HTR-8/SVneo (cell line): ENCODE measurements at places on chromosomes 6 and 20.

DNA sequence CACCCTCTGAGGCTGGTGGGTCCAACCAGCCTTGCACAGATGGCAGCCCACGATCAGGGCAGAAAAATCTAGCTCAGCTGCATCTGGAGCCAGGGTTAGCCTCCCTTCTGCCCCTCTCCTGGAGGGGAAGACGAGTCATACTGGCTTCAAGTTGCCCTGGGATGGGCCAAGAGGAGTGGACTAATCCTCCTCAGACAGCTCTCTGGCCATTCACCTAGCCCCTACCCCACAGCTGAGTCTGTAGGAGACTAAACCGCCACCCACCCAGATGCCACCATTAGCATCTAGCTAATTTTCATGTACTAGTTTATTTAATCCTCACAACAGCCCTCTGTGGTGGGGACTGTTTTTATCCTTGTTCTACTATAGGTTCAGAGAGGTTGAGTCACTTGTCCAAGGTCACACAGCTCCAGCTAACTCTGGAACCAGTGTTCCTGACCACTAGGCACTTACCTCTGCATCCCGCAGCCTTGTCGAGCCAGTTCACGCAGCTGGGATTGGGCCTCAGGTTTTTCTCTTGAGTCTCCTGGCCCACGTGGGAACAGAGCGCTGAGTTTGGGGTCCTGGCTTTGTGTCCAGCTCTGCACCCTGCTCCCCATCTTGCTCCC is 48.5 kb upstream of the CCDC167 start:
- no peak for DNase-seq

GRCh38 chr6:32845384-32845884 is 1.6 kb upstream of the PSMB8 start:
- no peak for DNase-seq

DNA sequence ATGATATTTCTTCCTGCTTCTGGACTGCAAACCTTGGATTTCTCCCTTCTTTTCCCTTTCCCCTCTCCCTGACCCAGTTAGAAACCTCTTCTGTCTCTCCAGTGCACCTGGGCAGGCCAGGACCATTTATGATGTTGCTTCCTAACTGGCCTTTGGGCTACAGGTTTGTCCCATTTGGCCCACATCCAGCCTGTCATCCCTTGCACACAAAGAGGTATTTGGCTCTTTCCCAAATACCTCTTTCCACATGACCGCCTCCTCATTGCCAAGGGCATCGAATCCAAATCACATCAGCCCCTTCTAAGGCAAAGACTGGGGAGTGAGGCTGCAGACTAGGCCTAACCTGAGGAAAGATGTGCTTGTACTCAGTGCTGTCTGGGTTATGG is 13.6 kb downstream of the FGD2 start:
- DNase-seq: no peak

- DNase-seq: no peak
Observed at GRCh38 chr20:49225896-49226295, 6.7 kb downstream of the DDX27 start.

DNA sequence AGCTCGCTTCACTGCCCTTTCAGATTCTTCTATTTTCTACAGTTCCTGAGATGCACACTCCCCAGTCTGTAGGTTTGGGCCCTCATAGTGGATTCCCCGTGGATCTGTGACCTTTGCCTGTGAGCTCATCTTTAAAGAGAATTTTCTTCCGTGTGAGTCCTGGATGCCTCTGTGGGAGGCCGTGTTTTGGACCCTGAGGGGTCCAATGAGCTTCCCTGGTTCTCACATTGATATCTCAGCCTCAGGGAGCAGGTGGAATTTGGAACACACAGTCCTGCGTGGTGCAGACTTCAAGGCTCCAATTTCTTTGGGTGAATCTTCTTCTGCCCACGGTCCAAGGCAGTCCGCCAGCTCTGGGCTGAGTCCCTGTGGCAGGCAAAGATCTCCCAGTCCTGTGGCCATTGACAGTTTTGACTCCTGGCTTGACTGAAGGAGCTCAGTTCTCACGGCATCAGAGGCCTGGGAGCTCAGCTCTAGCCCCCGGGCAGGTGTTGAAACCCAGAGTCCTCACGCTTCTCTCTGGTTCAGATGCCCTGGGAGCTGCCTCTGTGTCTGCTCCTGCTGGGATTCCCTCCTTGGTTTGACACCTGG is 61.0 kb downstream of the PSMG4 start:
- DNase-seq: no peak

GRCh38 chr6:87724983-87725811 is 23.2 kb upstream of the AKIRIN2 start:
- no peak for DNase-seq

GRCh38 chr6:127635091-127635490 is 58.1 kb downstream of the C6orf58 start:
- no peak for DNase-seq

GRCh38 chr6:82363428-82364086 is at the start of gene TPBG:
Gene TPBG, plus strand, starts transcription at chr6:82363817. Its CDS starts 1,145 bp downstream, at chr6:82364962.
- DNase-seq: peak; percentile 44

DNA sequence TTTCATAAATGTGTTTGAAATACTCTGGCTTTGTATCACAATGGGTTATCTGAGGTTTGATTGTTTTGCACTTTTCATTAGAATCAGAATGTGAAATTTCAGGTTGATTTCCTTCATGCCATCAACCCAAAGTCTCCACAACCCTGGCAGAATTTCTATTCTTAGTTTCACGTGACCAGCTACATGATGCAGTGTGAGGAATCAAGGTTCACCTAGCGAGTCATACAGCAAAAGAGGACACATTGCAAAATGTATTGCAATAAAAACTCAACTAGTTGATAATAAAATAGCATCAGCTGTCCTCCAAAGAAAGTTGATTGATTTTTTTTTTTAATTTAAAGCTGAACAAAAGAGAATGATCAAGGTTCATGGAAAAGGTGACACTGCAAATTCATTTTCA is 2.2 kb downstream of the HAO1 start:
- DNase-seq: no peak

DNA sequence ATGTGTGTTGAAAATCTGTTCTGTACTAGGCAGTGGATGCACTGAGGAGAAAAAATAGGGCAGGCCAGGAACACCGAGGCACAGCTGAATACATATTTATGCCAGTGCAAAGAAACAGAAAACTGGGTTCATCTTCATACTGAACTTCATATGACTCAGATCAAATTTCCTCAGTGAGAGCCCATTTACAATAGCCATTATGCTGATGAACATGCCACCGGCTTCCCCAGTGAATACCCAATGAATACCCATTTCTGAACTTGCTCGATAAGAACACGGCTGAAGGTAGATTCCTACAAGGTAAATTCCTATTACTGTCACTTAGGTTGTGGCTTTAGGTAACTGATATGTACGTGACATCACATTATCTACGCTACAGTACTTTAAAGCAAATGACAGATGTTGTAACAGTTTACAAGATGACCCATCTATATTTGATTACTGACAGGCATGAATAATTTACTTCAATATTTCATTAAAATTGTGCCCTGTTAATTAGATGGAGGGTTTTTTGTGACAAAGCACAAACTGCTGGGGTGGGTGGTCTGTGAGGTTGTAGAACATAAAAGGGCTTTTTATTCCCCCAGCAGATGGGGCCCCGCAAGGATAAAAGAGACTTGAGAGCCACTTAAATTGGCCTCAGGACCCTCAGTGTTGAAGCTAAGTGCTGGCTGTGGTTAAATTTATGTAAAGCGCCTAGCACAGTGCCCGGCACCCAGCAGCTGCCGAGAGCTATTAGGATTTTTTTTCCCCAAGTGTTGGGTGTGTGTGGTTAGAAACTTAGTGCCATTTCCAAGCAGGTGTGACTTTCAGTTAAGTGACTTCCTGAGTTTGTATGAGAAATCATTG is 264.5 kb downstream of the CD83 start:
- DNase-seq: no peak

DNA sequence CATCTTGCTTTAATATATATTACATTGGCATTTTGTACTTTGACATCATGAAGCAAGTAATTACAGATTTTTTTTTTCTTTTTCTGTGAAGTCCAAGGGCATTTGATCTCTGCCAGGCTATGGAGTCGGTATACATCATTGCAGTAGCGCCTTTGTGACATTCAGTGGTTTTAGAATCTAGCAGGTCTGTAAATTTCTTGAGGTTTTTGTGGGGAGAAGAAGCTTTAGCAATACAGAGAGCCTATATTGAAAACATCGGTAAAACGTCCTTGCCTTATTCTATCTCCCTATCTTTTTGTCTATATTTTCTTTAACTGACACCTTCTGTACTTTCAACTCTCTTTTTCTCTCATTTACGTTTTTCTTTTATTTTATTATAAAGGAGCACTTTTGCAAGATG is 47.2 kb downstream of the DUSP22 start:
- DNase-seq: no peak

DNA sequence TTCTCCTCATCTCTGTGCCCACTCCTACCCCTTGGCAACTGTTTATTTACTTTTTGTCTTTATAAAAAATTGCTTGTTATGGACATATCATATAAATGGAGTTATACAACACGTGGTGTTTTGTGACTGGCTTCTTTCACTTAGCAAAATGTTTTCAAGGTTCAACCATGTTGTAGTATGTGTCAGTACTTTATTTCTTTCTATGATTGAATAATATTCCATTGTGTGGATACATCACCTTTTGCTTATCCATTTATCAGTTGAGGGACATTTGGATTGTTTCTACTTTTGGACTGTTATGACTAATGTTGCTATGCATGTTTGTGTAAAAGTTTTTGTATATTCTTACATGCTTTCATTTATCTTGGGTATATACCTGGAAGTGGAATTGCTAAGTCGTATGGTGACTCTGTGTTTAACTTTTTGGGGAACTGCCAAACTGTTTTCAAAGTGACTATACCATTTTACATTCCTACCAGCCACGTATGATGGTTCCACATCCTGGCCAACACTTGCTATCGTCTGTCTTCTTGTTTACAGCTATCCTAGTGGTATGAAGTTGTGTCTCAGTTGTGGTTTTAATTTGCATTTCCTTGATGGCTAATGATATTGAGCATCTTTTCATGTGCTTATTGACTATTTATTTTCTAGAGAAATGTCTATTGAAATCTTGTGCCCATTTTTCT is 84.4 kb downstream of the SLX4IP start:
- no peak for DNase-seq

DNA sequence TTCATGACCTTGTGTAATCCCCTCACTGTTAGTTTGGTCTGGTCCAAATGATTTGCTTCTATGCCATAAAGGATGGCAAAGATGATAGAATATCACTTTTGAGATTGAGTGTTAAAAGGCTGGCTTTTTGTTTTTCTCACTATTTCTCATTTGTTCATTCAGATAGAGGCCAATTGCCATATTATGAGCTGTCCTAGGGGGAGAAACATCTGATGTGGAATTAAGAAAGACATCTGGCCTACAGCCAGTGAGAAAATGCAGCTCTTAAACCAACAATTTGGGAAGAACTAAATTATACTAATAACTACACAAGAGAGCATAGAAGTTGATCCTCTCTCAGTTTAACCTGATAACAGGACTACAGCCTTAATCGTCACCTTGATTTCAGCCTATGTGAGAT is 1668.6 kb downstream of the GRIK2 start:
- DNase-seq: no peak

- DNase-seq: no peak
Observed at GRCh38 chr6:42140756-42141602, 1.4 kb downstream of the C6orf132 start.

GRCh38 chr20:12255461-12255970 is 337.8 kb downstream of the BTBD3 start:
- no peak for DNase-seq

GRCh38 chr20:63968928-63969760 is 586 bp downstream of the ZNF512B start:
- DNase-seq: no peak

DNA sequence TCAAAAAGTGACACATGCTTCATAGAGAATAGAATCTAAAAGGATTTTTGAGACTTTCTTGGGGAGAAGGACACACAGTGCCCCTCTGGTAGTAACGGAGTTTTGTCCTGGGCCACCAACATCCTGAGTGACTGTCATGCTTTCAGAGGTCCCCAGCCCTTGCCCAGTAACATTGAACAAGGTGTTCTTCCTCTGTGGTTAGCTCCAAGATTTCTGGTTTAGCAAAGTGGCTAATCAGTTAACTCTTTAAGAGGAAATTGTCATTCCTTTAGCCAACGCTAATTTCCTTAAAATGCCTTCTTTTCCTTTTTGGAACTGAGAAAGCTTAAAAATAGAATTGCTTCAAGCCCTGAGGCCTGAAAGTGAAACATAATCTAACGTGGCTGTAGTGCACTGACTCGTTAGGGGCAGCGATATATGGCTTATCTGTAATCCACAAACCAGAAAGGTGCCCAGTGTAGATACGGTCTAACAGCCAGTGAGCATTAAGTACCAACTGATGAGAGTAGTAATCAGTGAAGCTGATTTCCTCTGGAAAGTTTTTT is 7.8 kb downstream of the E2F3 start:
- DNase-seq: no peak

GRCh38 chr20:46683939-46684750 is 5.1 kb downstream of the TP53RK start:
- DNase-seq: no peak

DNA sequence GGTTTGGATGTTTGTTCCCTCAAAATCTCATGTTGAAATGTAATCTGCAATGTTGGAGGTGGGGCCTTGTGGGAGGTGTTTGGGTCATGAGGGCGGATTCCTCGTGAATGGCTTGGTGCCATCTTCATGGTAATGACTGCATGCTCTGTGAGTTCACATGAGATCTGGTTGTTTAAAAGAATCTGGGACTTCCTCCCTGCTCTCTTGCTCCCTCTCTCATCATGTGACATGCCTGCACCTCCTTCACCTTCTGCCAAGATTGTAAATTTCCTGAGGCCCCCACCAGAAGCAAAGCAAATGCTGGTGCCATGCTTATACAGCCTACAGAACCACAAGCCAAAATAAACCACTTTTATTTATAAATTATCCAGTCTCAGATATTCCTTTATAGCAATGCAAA is 250.3 kb upstream of the PLN start:
- no peak for DNase-seq

- no peak for DNase-seq
Observed at GRCh38 chr6:36576578-36576977, 17.6 kb upstream of the SRSF3 start.

- no peak for DNase-seq
Observed at GRCh38 chr6:138645976-138646640, 127.5 kb upstream of the CCDC28A start.

DNA sequence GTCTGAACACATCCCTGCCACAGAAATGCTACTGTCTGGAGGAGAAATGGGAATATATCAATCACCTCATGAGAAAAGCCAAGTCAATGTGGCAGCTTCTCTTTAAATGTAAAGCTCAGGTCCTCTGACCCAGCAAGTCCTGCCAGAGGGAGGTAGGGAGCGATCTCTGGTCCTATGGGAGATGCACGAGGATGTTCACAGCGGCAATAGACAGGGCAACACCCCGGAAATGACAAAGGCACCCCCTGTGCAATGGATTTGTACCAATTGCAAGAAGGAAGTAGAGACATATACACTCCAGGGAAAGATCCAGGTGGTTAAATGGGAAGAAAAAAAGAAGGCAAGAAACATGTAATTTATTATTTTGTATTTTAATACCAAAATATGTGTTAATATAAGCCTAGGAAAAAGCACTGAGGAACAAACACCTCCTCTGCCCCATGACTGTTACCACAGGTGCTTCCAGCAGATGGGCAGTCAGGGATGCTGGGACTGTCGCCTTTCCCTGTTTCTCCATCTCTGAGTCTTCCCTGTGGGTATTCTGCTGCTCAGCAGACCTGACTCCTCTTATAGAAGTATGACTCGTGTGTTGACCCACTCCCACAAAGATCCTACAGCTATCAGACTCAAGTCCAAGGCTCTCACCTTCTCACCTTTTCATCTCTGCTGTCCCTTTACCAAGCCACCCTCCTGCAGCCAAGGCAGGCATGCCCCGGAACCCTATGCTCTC is 20.8 kb downstream of the ATP9A start:
- DNase-seq: no peak
